Tibial nerve (tissue), 4 donors: ENCODE measurements at places on chromosomes 4 and X.
A peak's percentile ranks its signal among the peaks of the same experiment; 100 is the strongest.

GRCh38 chr4:114691865-114692264, 93.3 kb downstream of the UGT8 start:
- DNase-seq, result no peak
- H3K36me3 ChIP-seq, result no peaks in the 10 kb centered on the region
- H3K4me1 ChIP-seq, result no peaks in the 10 kb centered on the region
- H3K4me3 ChIP-seq, result no peak overlapping the region
- H3K27ac ChIP-seq, result no peak overlapping the region

GRCh38 chr4:7247521-7247920, 55.2 kb downstream of the SORCS2 start:
- no peak overlapping the region for H3K4me3 ChIP-seq
- H3K36me3 ChIP-seq, result no peaks in the 10 kb centered on the region
- no peaks in the 10 kb centered on the region for H3K4me1 ChIP-seq
- peak overlapping the region; percentile 28 for H3K27ac ChIP-seq

GRCh38 chr4:8540991-8541390, 39.2 kb upstream of the GPR78 start:
- H3K27ac ChIP-seq, result no peak overlapping the region
- H3K4me1 ChIP-seq, result no peaks in the 10 kb centered on the region
- no peaks in the 10 kb centered on the region for H3K27me3 ChIP-seq
- no peak overlapping the region for H3K4me3 ChIP-seq

DNA sequence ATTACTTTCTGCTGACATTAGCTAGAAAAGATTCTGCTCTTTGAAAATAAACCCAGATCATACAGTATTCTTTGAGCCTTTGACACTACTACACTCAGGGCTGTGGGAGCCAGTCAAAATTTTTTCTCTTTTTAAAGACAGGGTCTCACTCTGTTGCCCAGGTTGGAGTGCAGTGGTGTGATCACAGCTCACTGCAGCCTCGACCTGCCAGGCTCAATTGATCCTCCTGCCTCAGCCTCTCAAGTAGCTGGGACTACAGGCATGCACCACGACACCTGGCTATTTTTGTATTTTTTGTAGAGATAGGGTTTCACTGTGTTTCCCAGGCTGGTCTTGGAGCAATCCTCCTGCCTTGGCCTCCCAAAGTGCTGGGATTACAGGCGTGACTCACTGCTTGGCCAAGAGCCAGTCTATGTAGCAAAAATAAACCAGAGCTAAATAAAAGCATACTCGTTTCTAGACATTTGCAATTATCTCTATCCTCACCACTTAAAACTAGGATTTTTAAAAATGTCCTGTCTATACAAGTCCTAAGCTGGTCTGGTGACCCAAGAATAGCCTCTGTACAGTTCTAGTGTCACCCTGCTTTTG, 43.2 kb downstream of the AKAP4 start:
- no peaks in the 10 kb centered on the region for H3K27me3 ChIP-seq
- DNase-seq, result no peak
- no peak overlapping the region for H3K27ac ChIP-seq
- no peak overlapping the region for H3K4me3 ChIP-seq
